Stimulated activated CD4-positive, alpha-beta T cell treated with anti-CD3 and anti-CD28 coated beads, Interleukin-1b, Interleukin-23, amount 100 ng/mL, for 24 hours (primary cell): ENCODE measurements at places on chromosomes 5 and 9.

GRCh38 chr5:164487939-164488338, 982.5 kb downstream of the MAT2B start:
- DNase-seq = no peak

DNA sequence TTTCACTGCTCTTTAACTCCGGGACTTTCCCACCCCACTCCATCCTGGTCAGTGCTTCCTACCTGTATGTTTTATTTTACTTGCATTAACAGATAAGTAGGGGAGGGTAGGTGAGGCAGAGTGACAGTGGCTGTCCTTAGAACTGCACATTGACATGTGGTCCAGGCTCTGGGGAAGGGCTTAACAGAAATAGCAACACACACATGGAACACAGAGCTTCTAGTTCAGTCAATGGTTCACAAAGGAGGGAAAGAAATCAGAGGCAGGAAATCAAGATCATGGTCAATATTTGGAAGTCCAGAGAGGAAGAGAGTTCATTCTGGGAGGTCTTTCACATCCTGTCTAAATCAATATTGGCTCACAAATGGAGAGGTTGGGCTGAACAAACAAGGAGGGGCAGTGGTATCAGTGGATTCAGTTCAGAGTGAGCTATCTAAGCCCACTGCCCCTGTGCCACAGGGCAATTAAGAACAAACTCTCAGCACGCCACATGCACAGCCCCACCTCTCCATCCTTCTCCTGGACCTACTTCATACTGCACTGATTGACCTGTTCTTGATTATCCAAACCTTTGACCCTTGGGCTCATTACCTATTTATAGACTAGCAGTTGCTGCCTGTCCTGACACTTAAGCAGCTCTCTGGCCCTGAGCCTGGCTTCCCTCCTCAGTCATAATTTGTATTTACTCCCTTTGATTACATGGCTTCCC, 6.2 kb upstream of the VPS13A start:
- DNase-seq = no peak

- DNase-seq = no peak
These were observed 94.3 kb upstream of the DAB2 start for GRCh38 chr5:39519079-39519478.

- DNase-seq = no peak
These were observed 21.4 kb downstream of the MEGF10 start for GRCh38 chr5:127311781-127312525.

DNA sequence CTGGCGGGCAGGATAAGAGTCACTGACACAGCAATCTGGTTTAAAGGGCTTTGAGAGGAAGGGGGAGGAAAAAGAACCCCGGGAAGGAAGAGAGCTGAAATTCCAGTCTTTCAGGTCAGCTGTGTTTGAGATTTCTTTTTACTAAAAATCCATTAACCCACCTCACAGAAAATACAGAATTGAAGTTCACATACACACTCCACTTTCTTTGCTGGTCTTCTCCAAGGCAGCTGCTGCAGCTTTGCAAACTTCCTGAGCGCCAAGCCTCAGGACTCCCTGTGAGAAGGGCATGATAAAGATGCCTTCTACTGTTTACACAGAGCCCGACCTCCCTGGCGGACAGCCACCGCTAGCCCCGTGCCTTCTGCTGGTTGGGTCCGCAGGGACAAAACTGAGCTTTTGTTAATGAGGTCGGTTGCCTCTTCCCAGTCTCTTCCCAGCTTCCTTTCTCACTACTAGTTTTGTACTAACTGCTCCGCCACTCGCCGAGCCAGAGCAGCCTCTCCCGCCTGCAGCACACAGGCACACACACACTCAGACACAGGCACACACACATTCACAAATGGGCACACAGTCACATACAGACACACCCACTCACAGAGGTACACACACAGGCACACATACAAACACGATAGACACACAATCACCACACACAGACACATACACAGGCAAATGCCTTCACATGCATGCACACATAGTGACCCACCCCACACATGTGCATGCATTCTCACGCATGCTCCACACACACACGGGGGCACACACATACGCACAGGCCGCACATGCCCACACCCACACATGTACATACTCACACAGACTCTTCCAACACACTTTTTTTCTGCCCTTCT, at the start of gene FREM1:
TSS of gene FREM1 (minus strand) at position 468 of the 845 bp plus-strand sequence. CDS start 41,451 bp downstream, outside the sequence.
- no peak for DNase-seq

GRCh38 chr9:2345013-2345412, 276.6 kb upstream of the VLDLR start:
- DNase-seq = no peak

DNA sequence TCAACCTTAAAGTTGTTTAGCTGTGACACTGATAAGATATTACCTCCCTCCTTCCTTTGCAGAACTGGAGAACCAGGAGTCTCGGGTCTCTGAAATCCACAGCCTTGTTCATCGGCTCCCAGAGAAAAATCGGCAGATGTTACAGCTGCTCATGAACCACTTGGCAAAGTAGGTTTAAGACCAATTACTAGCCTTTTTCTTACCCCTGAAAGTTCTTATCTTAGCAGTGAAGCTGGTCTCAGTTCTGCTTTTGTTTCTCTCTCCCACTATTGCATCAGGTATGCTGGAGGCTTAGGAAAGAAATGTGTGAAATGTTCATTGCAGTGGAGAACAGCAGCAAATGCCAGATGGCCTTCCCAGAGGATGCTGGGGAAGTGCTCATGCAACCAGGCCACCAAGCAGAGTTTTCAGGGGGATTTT, 287.4 kb downstream of the ARHGAP26 start:
- no peak for DNase-seq

- no peak for DNase-seq
These were observed 5.5 kb downstream of the CXXC5 start for GRCh38 chr5:139653616-139654015.

GRCh38 chr5:67537439-67538148, 341.0 kb upstream of the CD180 start:
- DNase-seq = no peak

DNA sequence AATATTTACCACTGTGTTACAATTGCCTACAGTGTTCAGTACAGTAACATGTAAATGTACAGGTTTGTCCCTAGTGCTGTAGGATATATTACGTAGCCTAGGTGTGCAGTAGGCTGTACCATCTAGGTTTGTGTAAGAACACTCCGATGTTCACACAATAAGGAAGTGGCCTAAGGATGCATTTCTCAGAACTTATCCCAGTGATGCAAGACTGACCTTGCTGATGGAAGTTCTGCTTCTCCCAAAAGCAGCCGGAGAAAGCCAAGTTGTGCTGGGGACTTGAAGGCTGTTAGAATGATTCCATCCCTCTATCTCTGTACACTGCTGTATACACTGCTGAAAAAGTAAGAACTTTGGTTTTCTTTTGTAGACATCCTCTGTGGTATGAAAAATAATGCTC, 21.6 kb downstream of the NEUROG1 start:
- DNase-seq = no peak

DNA sequence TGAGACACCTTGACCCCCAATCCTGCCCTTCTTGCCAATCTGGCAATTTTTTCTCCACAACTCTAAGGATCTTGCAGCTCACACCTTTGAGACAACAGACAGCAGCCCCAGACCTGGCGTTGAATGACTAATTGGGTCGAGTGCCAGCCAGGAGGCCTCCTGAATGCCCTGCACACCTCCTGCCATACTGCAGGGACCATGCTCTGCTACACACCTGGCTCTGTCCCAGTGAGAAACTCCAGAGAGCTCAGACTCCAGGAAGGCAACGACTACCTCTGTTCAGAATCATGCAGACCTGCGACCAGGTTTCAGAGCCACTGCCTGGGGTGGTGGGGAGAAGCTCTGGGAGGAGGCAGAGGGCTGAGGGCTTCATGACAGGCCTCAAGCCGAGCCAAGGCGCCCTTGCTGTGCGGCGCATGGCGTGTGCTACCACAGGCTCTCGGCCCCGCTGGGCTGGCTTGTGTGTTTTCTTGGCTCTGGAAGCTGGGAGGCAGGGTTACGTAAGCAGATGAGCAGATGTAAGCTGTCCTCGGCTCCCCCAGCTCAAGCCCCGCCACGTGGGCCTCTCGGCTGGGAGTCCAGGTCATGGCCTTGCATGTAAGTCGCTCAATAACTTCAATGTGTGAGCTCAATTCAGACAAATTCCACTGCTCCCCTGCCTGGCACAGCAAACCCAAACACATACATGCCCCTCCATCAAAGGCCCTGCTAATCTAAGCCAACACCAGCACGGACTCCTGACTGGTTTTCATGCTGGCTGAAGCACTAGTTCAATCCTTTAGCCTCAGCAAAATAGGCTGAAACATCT, 27.5 kb downstream of the B4GALT1 start:
- DNase-seq = no peak

DNA sequence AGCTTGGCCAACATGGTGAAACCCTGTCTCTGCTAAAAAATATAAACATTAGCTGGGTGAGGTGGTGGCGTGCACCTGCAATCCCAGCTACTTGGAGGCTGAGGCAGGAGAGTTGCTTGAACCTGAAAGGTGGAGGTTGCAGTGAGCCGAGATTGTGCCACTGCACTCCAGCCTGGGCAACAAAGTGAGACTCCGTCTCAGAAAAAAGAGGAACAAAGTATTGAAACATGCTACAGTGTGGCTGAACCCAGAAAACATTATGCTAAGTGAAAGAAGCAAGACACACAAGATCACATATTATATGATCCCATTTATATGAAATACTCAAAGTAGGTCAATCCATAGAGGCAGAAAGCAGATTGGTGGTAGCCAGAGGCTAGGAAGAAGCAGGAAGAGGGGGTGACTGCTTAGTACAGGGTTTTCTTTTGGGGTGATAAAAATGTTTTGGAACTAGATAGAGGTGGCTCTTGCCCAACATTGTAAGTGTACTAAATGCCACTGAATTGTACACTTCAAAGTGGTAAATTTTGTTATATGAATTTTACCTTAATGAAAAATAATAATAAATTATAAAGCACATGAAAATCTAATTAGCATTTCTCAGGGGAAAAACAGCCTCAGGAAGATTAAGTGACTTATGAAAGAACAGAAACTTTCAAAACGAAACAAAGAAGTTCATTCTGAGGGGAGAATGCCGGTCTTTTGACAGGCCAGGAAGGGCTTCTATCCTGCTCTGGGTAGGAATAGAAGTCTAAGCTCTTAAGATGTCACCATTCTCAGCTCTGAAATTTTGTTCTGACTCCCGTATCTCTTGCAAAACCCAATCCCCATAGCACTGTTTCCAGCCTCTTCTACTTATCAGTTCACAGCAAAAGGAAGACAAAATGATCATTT, 161.1 kb upstream of the TBCA start:
- no peak for DNase-seq

- DNase-seq = no peak
These were observed 3.9 kb downstream of the MLLT3 start for GRCh38 chr9:20618361-20618802.

GRCh38 chr5:60026161-60026560, 132.6 kb upstream of the PDE4D start:
- no peak for DNase-seq

DNA sequence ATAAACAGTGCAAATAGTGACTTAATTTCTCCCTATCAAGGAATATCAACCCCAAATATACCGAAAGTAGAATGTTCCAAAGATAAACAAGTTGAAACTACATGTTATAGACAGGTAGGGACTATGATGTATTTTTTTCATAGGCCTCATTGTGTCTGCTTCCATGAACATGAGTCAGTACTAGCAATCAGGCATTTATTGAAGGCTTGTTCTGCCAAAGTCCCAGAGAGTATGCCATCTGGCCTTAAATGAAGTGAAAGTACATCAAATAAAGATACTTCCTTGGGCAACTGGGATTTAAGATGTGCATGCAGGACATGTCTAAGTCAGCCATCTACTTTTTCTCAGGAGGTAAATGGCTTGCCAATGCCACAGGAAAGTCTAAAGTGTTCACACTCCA, 6.5 kb downstream of the GHR start:
- DNase-seq = no peak

DNA sequence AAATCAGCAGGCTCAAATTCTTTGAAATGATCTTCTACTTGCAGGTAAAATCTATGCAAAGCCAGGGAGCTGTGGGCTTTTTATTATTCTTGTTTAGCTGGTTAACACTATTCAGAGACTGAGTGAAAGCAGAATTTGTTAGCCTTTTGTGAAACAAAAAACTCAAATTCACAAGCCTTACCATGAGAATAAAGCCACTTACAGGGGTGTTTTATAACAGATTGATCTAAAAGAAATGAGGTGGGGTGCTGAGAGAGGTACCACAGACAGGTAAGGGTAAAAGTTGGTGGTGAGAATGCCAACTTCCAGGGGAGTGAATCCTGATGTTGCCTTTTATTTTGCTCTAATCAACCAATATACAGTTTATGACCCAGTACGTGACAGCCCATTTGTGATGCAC, 1585.6 kb downstream of the EFNA5 start:
- DNase-seq = no peak

- no peak for DNase-seq
These were observed 39.4 kb downstream of the UBE2QL1 start for GRCh38 chr5:6488021-6488420.

GRCh38 chr5:127010362-127010761, 20.0 kb downstream of the MARCHF3 start:
- DNase-seq = no peak

GRCh38 chr9:137268538-137269201, 8.9 kb upstream of the TOR4A start:
- DNase-seq = no peak

- no peak for DNase-seq
These were observed 99.9 kb downstream of the KLF4 start for GRCh38 chr9:107389617-107390071.
